ENCODE measurements at places on chromosomes 5 and 9. TPM values are rescaled to one million over a fixed set of nuclear protein-coding genes. Genes with fewer than 3 reads are reported as not detected.

GRCh38 chr9:72898784-72899733 lies 53.8 kb downstream of the ALDH1A1 start:
- DNase-seq: no peak
- no peaks in the 10 kb centered on the region for H3K4me1 ChIP-seq
- H3K4me3 ChIP-seq: no peak overlapping the region
- H3K27ac ChIP-seq: no peak overlapping the region
- peaks cover 7% of the 10 kb centered on the region for H3K27me3 ChIP-seq
- H3K36me3 ChIP-seq: no peaks in the 10 kb centered on the region

- peaks cover 24% of the 10 kb centered on the region for H3K4me1 ChIP-seq
- H3K27ac ChIP-seq: no peak overlapping the region
- no peak overlapping the region for H3K4me3 ChIP-seq
- peaks cover 16% of the 10 kb centered on the region for H3K27me3 ChIP-seq
These were observed 6.5 kb downstream of the GLIS3 start for GRCh38 chr9:4293293-4293941.

DNA sequence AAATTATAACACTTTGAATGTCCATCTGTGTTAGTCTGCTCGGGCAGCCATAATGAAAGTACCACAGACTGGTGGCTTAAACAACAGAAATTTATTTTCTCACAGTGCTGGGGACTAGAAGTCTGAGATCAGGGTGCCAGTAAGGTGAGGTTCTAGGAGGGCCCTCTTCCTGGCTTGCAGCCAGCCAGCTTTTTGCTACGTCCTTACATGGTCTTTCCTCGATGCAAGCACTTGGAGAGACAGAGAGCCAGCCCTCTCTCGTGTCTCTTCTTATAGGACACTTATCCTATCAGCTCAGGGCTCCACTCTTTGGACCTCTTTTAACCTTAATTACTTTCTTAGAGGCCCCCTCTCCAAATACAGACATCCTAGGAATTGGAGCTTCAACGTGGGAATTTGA lies 351.8 kb downstream of the SPOCK1 start:
- no peaks in the 10 kb centered on the region for H3K36me3 ChIP-seq
- H3K27me3 ChIP-seq: peaks cover 5% of the 10 kb centered on the region
- no peaks in the 10 kb centered on the region for H3K4me1 ChIP-seq
- no peak overlapping the region for H3K27ac ChIP-seq
- no peak overlapping the region for H3K4me3 ChIP-seq

DNA sequence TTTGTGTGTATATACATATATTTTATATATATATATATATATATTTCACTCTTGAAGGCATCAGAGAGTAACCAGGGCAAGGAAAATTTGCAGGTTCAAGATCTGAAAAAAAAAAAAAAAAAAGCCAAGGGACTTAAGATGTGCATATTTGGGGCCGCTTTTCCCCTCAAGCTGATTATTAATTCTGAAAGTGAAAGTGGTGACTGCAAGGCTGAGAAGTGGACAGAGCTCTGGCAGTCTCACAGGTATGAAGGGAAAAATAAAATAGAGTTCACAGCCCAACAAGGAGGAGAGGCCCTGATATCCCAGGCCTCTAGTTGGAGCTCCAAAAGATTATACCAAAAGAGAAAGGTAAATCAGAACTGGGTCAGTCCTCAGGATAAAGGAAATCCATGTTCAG lies 234.4 kb upstream of the GAS1 start:
- no peaks in the 10 kb centered on the region for H3K4me1 ChIP-seq
- no peaks in the 10 kb centered on the region for H3K36me3 ChIP-seq
- H3K4me3 ChIP-seq: no peak overlapping the region
- no peak for DNase-seq
- peaks cover 2% of the 10 kb centered on the region for H3K27me3 ChIP-seq

ANXA6 gene
- total RNA-seq: 443 TPM

GRCh38 chr9:101626295-101626694 lies 31.5 kb upstream of the PPP3R2 start:
- H3K27me3 ChIP-seq: no peaks in the 10 kb centered on the region
- H3K4me1 ChIP-seq: peaks cover 3% of the 10 kb centered on the region

DNA sequence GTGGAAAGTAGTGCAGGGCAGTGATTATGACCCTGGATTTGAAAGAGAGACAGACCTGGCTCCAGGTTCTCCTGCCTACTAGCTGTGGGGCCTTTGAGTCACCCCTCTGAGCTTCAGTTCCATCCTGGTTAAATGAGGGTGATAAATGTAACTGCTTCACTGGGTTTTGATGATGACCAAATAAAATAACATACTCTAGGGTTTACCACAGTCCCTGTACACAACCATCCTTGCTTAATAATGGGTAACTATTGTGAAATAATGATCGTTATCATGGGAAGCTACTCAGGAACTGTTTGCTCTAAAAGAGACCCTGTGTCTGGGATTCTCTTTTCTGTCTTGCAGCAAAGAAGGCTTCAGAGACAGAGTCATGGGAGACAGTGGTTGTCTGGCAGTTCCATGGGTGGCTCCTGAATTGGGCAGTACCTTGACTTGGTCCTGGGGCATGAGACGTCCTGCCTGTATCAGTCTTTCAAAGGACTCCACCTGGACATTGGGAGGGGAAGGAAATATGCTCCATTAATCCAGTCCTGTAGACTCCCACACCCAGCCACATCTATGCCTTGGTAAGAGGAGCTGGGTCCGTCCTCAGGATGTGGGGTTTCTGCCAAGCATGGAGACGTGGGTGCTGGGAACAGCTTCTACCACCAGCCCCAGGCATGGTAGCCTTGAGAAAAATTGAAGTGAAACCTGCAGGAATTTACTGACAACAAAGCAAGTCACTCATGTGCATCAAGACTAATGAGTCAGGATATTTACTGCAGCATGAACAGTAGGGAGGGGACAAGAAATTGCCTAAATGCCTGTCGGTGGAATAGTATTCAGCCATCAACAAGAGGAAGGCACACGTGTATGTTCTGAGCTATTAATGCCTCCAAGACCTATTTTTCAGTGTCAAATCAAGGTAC lies 23.4 kb downstream of the AKNA start:
- H3K4me1 ChIP-seq: peaks cover 80% of the 10 kb centered on the region
- H3K27me3 ChIP-seq: no peaks in the 10 kb centered on the region
- DNase-seq: no peak
- no peak overlapping the region for H3K4me3 ChIP-seq
- H3K27ac ChIP-seq: peak overlapping the region; percentile 90
- peaks cover 77% of the 10 kb centered on the region for H3K36me3 ChIP-seq

DNA sequence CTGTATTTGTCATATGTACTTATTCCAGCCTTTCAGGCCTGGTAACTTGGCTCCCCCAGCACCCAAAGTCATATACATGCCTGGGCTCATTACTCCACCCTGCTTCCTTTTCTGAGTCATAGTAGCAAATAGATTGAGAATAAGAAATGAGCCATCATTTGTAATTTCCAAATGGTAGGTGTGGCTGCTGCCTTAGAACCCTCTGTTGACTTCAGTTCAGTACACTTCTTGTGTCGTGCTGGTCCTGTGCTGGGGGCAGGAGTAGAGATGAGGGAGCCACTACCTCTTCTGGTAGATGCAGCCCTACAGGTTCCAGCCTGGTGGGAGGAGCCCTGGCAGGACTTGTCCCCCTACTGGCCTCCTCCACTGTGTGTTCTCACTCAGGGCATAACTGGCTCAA lies 11.1 kb downstream of the GM2A start:
- no peaks in the 10 kb centered on the region for H3K27me3 ChIP-seq
- peak; percentile 67 for DNase-seq
- H3K4me3 ChIP-seq: no peak overlapping the region
- H3K27ac ChIP-seq: peak overlapping the region; percentile 83

DNA sequence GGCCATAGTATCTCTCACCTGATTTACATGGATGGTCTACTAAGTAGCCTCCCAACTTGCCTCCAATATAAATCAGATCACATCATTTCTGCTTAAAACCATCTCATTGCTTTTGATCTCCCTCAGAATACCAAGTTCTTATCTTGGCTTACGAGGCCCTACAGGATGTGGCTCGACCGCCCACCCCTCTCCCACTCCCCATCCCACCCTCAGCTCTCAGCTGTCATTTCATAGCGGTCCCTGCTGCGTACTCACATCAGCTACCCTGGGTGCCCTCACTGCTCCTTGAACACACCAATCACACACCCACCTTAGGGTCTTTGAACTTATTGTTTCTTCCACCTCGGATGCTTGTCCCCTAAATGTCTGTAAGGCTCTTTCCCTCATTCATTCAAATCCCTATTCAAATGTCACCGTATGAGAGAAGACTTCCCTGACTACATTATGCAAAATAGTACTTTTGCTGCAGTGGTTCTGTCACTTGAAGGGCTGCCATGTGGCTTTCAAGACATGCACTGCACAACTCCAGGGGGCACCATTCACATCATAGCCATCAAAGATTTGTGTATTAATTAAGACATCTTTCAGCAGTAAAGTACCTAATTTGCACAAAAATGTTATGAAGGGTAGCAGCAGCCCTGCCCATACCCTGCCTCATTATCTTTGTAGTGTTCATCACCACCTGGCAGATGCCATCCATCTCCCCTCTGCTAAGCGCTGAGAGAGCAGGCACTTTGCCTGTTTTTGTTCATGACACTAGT lies 171.1 kb downstream of the ENC1 start:
- H3K27me3 ChIP-seq: peaks cover 8% of the 10 kb centered on the region
- no peak for DNase-seq
- no peaks in the 10 kb centered on the region for H3K4me1 ChIP-seq
- H3K4me3 ChIP-seq: no peak overlapping the region
- H3K27ac ChIP-seq: no peak overlapping the region

DNA sequence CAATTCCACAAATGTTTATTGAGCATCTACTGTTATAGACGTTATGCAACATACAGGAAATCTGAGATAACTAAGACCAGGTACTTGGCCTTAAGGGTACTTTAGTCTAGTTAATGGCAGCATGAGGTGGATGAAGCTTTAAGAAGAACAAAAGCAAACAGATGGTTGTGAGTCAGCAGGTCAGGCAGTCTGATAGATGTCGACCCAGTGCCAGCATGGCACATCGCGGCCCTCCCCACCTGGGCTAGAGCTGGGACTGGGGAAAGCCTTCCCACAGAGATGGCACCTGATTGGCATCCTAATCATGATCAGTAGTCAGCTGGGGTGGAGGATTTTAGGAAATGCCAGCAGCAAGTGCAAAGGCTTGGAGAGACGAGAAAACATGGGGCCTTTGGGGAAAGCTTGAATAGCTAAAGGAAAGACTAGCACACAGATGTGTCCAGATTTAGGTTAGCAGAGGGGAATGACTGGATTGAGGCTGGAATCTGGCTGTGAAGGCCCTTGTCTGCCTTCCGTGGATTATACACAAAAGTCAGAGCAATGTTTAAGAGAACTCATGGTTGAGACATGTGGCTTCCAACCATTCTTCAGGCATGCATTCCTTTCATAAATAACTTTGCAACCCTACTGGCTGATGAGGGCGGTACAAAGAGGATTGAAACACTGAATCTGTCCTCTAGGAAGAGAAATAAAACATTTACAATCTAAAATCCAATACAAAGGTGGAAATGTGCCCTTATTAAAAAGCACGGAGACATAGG lies 395.4 kb upstream of the WWC1 start:
- no peak overlapping the region for H3K4me3 ChIP-seq
- no peaks in the 10 kb centered on the region for H3K4me1 ChIP-seq
- H3K36me3 ChIP-seq: no peaks in the 10 kb centered on the region
- DNase-seq: no peak

DNA sequence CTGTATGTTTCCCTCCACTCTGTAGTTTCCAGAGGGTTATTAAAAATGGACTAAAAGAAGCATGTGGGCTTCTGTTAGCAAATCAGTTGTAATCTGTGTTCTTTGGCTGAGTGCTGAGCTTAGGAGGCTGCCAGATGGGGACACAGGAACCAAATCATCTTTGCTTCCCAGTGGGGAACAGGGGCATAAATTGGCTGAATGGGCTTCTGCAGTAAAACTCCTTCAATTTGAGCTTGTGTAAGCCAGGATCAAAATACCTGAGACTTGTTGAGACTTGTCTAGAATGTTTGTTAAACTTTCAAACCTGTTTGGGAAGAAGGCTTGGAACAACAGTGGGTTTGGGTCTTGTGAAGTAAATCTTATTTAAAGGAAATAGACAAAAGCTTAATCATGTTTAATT lies 32.2 kb upstream of the TNFAIP8 start:
- H3K27me3 ChIP-seq: no peaks in the 10 kb centered on the region
- peaks cover 95% of the 10 kb centered on the region for H3K4me1 ChIP-seq
- no peaks in the 10 kb centered on the region for H3K36me3 ChIP-seq

HCN1 gene
- not detected for total RNA-seq

DNA sequence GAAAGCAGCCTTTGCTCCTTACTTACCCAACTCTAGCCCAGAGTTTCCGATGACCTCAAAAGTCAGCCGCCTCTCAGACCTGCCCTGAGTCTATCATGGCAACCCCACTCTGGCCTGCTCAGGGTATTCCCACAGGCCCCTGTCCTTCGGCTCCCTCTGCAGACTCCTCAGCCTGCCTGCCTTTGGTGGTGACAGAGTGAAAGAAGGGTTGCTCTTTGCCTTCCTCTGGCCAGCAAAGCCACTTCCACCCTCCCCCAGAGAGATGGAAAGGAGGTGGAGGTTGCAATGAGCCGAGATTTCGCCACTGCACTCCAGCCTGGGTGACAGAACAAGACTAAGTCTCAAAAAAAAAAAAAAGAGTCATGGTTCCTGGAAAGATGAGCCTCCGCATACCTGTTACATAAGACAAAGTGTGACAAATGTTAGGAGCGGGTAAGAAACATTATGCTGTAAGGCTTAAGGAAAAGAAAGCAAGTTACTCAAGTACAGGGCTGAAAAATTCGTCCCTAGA lies 2.3 kb upstream of the SMIM33 start:
- peak; percentile 69 for DNase-seq
- H3K4me3 ChIP-seq: peak overlapping the region; percentile 41
- peaks cover 51% of the 10 kb centered on the region for H3K4me1 ChIP-seq
- H3K27ac ChIP-seq: peak overlapping the region; percentile 83
- H3K36me3 ChIP-seq: no peaks in the 10 kb centered on the region

- H3K4me1 ChIP-seq: no peaks in the 10 kb centered on the region
- H3K36me3 ChIP-seq: no peaks in the 10 kb centered on the region
These were observed 388.3 kb upstream of the CHD1 start for GRCh38 chr5:99317136-99317535.

DNA sequence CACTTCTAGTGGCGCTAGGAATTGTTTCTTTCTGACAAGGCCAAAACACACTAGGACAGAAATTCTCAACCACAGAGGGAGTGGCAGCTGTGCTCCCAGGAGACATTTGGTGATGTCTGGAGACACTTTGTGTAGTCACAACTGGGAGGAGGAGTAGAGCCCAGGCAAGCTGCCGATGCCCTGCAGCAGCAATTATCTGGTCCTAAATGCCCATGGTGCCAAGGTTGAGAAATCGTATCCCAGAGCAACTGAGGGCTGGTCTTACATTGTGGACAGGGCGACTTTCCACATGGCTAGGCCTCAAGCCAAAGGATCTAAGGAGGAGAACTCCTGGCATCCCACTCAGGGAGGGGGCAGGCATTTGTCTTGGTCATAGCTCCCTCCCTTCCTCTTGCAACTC lies 259.9 kb downstream of the GADD45G start:
- H3K4me3 ChIP-seq: no peak overlapping the region
- H3K4me1 ChIP-seq: no peaks in the 10 kb centered on the region
- H3K36me3 ChIP-seq: no peaks in the 10 kb centered on the region
- DNase-seq: no peak
- H3K27ac ChIP-seq: no peak overlapping the region

STXBP1 gene
- total RNA-seq: 27.3 TPM

- no peak for DNase-seq
- no peaks in the 10 kb centered on the region for H3K36me3 ChIP-seq
- H3K4me3 ChIP-seq: no peak overlapping the region
These were observed 6.7 kb upstream of the NSMF start for GRCh38 chr9:137465720-137466388.
